Stimulated activated CD4-positive, alpha-beta T cell treated with anti-CD3 and anti-CD28 coated beads, Interleukin-1b, Interleukin-23, amount 100 ng/mL, for 48 hours (primary cell): ENCODE measurements at places on chromosomes 5 and 9.

GRCh38 chr9:93094658-93095204 is 1.3 kb upstream of the CARD19 start:
- DNase-seq: no peak

GRCh38 chr5:177491429-177491945 is 5.9 kb downstream of the PDLIM7 start:
- DNase-seq: peak; percentile 52

GRCh38 chr5:145294331-145294730 is 540.8 kb downstream of the PRELID2 start:
- no peak for DNase-seq

GRCh38 chr5:11289208-11289607 is 528.2 kb upstream of the DAP start:
- no peak for DNase-seq

DNA sequence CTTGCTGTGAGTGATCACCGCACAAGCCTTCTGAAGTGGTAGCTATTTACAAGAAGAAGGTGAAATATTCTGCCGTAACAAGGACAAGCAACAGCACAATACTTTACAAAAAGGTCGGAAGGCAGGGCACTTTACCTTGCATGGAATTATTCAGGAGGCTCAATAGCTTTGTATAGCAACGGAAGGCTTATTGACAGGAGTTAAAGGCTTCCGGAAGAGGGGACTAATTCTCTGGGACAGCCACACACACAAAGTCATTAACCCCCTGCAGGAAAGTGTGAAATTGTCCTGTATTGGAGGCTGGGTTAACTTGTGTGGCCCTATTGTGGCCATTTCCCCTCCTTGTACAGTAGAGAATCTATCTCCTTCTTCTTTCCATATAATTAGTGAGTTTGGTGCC is 199.3 kb upstream of the SEMA6A start:
- DNase-seq: no peak
